ENCODE measurements at places on chromosomes 1 and 21. TPM values are rescaled to one million over a fixed set of nuclear protein-coding genes. Genes with fewer than 3 reads are reported as not detected.

DNA sequence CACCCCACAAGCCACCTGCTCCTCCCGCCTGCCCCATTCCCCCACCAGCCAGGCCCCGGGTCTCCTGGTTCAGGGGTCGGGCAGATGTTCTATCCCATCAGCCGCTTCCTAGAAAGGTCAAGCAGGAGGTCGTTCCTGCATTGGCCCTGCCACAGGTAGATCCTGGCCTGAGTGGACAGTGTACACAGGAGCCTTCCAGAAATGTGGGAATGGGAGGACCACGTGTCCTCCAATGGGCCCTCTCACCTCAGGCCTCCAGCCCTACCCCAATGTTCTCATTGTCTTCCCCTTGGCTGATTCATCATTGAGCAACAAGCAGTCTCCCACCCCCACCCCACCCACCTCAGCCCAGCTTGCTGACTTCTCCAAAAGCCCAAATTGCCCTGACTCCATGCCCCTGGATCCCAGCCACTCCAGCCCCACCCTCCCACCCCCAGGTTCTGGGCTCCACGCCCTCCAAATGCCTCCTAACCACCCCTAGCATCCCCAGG, 2.1 kb downstream of the S100A16 start:
- no peak for DNase-seq

- DNase-seq, result no peak
These were observed 3.2 kb downstream of the ATP1B1 start for GRCh38 chr1:169109561-169110134.

GRCh38 chr1:164562061-164562460, 3.1 kb downstream of the PBX1 start:
- no peak for DNase-seq

Gene GBP6
- 23.1 TPM for total RNA-seq

Gene DCST1
- total RNA-seq, result not detected

Gene CELF3
- total RNA-seq, result 0.25 TPM

Data from vagina (tissue), 2 donors.